ENCODE measurements at places on chromosomes 4 and X.

DNA sequence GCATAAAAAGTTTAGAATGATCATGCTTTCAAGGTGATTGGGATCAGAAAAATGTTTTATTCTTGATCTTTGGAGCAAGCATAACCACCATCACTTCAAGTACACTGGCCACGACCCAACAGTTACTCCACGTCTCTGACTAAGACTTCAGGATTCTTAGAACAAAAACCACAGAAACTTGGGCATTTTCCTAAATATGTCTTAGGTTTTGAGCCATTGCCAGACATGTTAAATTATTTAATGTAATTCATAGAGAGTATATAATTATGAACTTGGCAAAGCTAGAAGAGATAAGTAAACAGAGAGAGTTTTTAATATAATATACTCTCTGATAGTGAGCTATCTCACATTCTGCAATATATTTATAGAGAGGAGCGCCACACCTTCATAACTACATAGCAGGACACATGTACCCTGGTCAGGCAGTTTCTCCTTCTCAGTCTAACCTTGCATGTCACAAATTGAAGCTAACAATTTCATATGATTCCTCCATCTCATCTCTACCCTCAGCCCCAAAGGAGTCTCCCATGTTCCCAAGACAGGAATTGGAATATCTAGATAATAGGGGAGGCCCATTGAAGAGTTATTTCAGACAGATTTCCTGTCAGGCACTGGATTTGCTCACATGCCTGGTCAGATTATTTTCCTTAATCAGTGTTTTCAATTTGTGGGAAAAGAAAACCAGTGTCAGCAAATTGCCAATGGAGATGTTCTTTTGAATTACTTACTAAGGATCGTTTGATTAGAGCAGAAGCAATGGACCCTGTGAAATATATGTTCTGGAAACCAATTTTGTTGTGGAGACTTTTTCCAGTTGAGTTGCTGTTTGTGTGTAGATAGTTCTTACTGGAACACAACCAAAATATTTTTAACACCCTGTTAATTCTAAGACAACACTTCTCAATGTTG lies 61.7 kb upstream of the GUCY1A1 start:
- H3K36me3 ChIP-seq: no peaks in the 10 kb centered on the region
- no peak overlapping the region for H3K4me3 ChIP-seq
- DNase-seq: no peak
- no peaks in the 10 kb centered on the region for H3K27me3 ChIP-seq

GRCh38 chr4:138959097-138959815 lies 56.3 kb upstream of the NOCT start:
- DNase-seq: no peak
- H3K27me3 ChIP-seq: no peaks in the 10 kb centered on the region
- H3K4me3 ChIP-seq: no peak overlapping the region
- no peak overlapping the region for H3K27ac ChIP-seq
- H3K36me3 ChIP-seq: no peaks in the 10 kb centered on the region
- no peaks in the 10 kb centered on the region for H3K4me1 ChIP-seq

GRCh38 chrX:54246866-54247265 lies 63.8 kb upstream of the FAM120C start:
- H3K36me3 ChIP-seq: no peaks in the 10 kb centered on the region
- DNase-seq: no peak
- no peak overlapping the region for H3K4me3 ChIP-seq
- no peaks in the 10 kb centered on the region for H3K27me3 ChIP-seq
- no peaks in the 10 kb centered on the region for H3K4me1 ChIP-seq
- no peak overlapping the region for H3K27ac ChIP-seq

DNA sequence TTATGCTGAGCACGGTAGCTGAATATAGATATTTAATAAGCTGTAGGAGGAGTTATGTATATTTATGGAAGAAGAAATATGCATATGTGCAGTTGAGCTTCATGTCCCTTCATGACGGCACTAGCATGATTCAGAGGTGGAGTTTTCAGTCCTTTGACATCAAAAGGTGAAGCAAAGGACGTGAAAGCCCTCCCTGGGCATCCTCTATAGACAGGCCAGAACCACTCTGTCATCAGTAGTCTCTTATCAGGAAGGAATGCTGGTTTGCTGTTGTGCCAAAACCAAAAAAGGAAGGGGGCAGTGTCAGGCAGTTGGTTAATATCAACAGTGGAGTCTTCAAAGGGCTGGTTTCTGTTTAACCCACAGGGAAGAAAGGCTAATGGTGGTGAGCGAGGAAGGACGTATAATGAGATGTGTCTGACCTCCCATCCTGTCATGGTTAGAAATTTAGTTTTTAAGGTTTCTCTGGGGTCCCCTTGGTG lies 23.5 kb upstream of the IL2 start:
- no peak for DNase-seq
- no peaks in the 10 kb centered on the region for H3K27me3 ChIP-seq
- H3K27ac ChIP-seq: no peak overlapping the region
- H3K4me1 ChIP-seq: peaks cover 24% of the 10 kb centered on the region
- no peaks in the 10 kb centered on the region for H3K36me3 ChIP-seq
- H3K4me3 ChIP-seq: no peak overlapping the region

GRCh38 chr4:137519406-137519805 lies 12.9 kb downstream of the PCDH18 start:
- DNase-seq: no peak
- H3K27me3 ChIP-seq: no peaks in the 10 kb centered on the region
- no peak overlapping the region for H3K4me3 ChIP-seq
- peaks cover 8% of the 10 kb centered on the region for H3K4me1 ChIP-seq

DNA sequence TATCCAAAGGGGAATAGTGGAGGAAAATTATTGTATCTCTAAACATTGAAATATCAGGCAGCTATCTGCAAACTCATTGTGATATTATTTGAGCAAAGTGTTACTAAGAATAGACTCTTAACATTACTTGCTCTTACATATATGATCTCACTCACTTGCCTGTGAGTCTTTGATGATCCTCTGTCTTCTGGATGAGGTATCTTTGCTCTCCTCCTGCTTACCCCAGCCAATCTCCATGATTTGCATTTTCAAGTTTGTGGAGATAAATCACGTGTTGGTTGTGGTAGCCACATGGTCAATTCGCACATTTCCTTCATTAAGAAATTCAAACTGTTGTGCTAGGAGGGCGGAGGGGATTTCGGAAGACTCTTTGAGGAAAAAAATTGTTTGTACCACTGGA lies 169.9 kb upstream of the S100G start:
- no peak for DNase-seq
- no peaks in the 10 kb centered on the region for H3K36me3 ChIP-seq
- H3K4me1 ChIP-seq: no peaks in the 10 kb centered on the region
